EL (cell line): ENCODE measurements at places on chromosomes 16 and 17.

DNA sequence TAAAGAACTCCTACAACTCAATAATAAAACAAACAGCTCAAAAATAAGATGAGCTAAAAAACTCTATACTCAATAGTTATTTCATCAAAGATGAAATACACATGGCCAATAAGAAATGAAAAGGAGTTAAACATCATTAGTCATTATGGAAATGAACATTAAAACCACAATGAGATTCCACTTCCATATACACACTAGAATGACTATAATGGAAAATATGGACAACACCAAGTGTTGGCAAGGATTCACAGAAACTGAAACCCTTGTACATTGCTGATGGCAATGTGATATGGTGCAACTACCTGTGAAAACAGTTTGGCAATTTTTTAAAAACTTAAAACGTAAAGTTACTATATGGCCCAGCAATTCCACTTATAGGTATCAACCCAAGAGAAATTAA, 91.4 kb downstream of the GRIN2A start:
- peak; percentile 75 for DNase-seq

- DNase-seq, result peak; percentile 94
Observed at GRCh38 chr17:559551-560431, 154.8 kb downstream of the VPS53 start.

DNA sequence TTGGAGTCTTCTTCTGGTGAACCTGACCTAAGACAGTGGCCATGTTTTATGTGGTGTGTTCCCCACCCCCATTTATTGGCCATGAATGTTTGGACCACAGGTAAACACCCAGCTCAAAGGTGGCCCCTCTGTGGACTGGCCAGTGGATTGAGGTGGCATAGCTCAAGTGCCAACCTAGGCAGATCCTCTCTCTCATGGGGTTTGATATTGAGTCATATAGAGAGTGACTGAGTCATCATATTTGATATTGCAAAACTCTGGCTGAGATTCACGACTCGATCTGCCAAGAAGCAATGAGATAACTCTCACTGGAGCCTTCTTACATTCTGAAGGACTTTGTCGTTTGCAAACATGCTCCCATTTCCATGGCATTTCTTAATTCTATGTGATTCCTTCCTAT, 10.5 kb upstream of the TEKT3 start:
- peak; percentile 81 for DNase-seq

DNA sequence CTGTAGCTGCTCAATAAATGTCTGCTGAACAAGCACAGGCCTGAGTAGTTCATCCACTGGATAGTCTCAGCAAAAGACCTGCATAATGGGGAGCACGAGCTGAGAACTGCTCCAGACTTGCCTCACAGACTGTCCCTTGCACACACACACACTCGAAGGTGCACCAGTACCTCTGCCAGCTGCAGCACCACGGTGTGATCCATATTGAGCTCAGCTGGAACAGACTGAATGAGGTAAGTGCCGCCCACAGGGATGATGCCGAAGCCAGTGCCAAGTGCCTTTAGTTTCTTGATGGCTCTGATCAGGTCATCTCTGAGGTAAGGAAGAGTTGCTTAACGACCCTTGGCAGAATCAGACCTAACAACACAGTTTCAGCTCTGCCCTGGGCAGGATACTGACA, 11.6 kb downstream of the SNF8 start:
- DNase-seq, result no peak

DNA sequence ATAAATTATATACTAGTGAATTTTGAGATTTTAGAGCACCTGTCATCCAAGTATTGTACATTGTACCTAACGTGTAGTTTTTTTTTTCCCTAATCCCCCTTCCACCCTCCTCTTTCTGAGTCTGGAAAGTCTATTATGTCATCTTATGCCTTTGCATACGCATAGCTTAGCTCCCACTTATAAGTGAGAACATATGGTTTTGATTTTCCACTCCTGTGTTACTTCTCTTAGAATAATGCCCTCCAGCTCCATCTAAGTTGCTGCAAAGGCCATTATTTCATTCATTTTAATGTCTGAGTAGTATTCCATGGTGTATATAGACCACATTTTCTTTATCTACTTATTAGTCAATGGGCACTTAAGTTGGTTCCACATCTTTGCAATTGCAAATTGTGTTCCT, 177.0 kb upstream of the C16orf82 start:
- no peak for DNase-seq

DNA sequence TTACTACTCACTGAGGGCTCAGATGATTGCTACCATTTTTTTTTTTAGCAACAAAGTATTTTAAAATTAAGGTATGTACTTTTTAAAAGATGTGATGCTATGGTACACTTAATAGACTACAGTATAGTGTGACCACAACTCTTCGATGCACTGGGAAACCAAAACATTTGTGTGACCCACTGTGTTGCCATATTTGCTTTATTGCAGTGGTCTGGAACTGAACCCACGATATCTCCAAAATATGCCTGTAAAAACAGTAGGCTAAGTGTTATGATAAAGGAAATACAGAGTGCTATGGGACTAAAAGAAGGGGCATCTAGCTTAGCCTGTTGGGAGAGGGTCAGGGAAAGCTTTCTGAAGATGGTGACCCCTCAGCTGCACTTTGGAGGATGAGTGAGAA, 41.6 kb upstream of the HNF1B start:
- no peak for DNase-seq

GRCh38 chr17:9266697-9267117, 245.4 kb downstream of the NTN1 start:
- DNase-seq, result no peak

DNA sequence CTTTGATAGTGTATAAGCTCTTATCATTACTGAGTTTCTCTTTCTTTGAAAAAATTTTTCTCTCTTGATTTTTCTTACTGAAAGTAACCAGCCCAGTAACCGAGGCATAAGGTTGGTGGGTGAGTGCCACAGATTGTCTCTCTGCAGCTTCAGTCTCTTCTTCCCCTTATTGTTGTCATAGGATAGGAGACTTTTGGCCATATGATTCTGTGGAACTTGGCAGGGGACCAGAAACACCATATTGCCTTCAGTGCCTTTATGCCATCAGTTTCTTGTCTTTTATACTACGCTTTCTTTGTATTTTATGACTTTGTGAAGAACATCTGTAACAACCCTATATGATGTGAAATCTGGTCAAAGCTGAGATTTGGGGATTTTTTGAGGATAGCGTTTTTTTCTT, 341.6 kb upstream of the TBX2 start:
- DNase-seq, result no peak

GRCh38 chr16:8552487-8553221, 37.7 kb downstream of the TMEM114 start:
- DNase-seq, result no peak
